ENCODE measurements at places on chromosomes 7 and 10.

GRCh38 chr10:86710987-86711512 is 42.7 kb downstream of the LDB3 start:
- peak; percentile 66 for DNase-seq

- DNase-seq: no peak
These were observed 51.3 kb downstream of the PFKP start for GRCh38 chr10:3118641-3119091.

- no peak for DNase-seq
These were observed 226.5 kb downstream of the NEBL start for GRCh38 chr10:20670579-20670978.

GRCh38 chr7:24476227-24476626 is 97.0 kb upstream of the PALS2 start:
- DNase-seq: no peak

DNA sequence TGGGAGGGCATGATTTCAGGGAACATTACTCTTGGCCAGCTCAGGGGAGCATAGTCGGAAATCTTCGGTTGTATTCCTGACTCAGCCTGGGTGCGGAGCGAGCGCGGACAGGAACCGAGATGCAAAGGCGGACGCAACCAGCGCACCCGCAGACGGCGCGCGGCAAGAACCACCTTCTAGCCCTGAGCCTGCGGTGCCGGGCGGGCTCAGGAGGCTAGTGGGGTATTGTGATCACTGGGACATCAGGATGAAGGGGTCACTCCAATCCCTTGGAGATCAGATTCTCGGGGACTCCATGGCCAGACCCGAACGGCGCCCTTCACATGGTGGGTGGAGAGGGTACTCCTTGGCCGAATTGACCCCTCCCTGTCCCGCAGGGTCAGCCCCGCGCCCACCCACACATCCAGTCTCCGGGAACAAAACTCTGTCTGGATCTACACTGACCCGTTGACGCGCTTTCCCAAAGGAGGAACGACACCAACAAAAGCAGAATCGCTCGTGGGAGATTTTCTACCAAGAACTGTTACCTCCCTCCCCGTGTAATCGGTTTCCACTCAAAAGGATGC is 730.5 kb downstream of the ZWINT start:
- no peak for DNase-seq

DNA sequence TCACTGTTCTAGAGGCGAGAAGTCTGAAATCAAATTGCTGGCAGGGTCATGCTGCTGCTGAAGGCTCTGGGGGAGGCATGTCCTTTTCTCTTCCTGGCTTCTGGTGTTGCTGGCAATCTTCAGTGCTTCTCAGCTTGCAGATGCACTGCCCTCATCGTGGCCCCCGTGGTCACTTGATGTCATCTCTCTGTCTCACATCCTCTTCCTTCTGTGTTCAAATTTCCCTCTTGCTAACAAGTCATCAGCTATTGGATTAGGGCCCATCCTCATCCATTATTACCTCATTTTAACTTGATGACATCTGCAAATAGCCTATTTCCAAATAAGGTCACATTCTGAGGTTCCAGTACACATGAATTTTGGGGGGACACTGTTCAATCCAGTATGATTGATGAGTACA is 36.6 kb upstream of the SRGN start:
- no peak for DNase-seq

GRCh38 chr10:18689498-18689897 is 30.3 kb downstream of the ARL5B start:
- no peak for DNase-seq

GRCh38 chr10:117546581-117547015 is 4.1 kb downstream of the EMX2 start:
- DNase-seq: no peak

DNA sequence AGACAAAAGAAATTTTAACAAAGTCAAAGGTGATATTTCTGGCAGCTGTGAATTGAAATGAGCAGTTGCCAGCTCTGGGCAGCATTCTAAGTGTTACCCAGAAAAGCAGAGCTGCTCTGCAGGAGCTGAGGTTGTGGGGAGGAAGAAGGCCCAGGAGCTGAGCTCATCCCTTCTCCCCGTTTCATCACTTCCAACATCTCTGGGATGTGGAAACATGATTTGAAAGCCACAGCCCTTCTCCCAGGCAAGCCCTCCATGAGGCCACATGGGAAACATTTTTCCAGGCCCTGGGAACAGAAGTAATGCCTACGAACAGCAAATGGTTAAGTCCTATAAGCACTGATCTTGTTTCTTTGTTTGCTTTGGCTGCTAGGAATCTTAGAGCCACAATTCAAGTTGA is 10.9 kb upstream of the DMBT1 start:
- DNase-seq: no peak

- DNase-seq: no peak
These were observed 2.7 kb downstream of the GET4 start for GRCh38 chr7:879093-879492.

- DNase-seq: no peak
These were observed 132.6 kb downstream of the RPS24 start for GRCh38 chr10:78166261-78166660.

DNA sequence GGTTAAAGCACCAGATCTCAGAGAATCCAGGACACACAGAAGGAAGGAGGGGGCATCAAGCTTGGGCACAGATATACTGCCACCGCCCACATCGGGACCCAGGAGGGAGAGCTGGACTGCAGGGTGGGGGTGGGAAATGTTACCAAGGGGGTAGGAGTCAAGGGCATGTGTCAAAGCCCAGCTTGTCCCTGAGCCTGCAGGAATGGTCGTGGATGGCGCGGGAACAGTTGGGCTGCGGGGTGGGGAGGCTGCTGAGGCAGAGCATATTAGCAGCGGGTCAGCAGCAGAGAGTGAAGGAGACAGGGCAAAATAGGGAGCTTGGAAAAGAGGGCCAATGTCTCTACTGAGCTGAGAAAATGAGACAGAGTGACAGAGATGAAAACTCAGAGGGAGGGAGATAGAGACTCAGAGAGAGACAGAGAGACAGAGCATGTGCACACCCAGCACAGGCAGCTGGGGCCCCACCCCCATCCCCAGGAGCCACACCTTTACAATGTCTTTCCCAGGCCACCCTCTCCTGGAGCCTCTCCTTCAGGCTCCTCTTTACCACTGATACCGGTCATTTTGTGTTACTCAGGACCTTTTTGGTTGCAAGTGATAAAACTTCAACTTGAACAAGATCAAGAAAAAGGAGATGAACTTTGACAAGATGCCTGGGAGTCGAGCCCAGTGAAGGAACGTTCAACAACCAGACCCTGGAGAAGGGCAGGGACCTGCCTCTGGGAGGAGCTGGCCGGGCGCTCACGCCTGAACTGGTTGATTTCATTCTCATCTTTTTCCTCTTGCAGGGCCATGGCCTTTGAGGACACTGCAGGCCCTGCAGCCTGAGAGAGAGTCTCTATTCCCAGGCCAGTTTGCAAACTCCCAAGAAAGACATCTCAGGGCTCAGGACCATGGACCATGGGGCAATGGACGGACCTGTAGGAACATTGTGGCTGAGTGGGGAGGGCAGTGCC is 50.0 kb downstream of the AOC1 start:
- no peak for DNase-seq

DNA sequence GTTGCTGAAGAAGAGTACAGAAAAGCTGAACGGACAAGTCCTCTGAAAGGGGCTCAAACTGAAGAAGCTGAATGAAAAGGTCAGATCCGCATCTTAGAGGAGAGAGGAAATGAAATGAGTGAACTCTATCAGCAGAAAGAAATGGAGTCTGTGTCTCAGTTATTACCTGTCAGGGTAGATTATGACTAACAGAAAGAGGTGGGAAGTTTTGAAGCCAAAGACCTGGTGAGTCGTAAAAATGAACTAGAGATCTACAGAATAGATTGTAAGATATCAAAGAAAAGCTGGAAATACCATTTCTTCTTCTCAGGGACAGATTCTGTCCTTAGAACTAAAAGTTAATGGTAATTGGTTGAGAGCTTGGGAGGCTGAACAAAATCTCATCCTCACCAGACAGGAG is 11.1 kb upstream of the MBL2 start:
- DNase-seq: no peak

GRCh38 chr10:20593649-20594048 is 303.5 kb downstream of the NEBL start:
- DNase-seq: no peak

- DNase-seq: no peak
These were observed 412.9 kb upstream of the NFE2L3 start for GRCh38 chr7:25739143-25739542.

DNA sequence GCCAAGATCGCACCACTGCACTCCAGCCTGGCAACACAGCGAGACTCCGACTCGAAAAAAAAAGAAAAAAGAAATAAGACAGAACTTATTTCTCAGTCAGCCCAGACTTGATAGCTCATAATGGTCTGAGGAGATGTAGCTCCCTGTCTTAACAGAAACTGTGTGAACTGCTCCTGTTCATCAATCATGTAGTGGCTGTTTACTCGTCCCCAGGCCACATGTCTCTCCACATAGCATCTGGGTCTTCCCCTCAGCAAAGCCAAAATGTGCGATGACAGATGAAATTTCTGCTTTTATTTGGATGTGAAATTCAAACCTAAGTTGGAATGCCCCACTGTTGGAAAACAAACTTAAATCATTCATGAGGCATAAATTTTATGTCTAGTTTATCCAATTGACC is 219.0 kb downstream of the CACNA2D1 start:
- DNase-seq: no peak

- DNase-seq: no peak
These were observed 20.3 kb downstream of the TSPAN12 start for GRCh38 chr7:120837599-120837998.

- DNase-seq: no peak
These were observed 5.7 kb upstream of the HK1 start for GRCh38 chr10:69272624-69273023.

GRCh38 chr7:121824276-121824675 is 48.7 kb upstream of the PTPRZ1 start:
- DNase-seq: no peak

DNA sequence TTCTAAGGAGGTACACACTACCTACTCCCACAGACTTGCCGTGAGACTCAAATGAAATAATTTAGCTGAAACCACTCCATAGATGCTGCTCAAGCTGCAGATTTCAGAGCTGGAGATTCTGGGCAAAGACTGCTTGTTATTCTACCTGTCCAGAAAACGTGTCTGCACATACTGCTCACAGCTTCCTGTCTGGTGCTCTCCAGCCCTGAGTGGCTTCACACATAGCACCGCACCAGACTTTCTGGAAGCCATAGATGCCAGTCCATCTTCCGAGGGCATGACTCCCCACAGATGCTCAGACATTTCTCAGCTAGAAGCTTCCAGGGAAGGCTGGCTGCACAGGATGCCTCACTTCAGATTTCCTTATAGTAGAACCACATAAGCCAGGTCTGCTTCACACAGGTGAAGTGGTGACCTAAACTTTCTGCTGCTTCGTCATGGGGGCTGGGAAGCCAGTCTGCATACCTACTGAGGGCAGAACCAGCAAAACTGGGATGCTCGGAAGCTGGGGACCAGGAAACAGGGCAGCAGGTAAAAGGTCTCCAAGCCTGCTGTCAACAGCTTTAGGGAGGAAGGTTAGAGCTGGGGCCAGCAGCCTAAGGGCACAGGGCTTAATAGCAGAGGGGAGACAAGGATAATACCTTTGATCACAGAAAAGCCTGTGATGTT is 18.2 kb downstream of the CCDC6 start:
- no peak for DNase-seq

DNA sequence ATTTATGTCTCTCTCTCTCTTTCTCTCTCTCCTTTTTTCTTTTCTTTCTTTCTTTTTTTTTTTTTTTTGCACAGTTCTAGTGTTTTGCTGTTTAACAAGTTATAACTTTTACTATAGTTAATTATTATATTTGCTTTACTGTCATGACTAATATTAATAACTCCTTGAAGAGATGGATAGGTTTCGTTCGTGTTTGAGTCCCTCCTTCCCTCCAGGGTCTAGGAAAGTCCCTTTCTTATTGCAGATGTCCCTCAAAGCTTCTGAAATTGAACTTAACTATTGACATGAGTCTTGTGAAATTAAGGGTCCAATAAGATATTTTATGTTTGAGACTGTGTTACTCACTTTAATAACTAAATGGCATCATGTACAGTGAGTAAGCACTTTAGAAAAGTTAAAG is 131.4 kb downstream of the PLXDC2 start:
- no peak for DNase-seq
